ENCODE measurements at places on chromosomes 1 and 21.

DNA sequence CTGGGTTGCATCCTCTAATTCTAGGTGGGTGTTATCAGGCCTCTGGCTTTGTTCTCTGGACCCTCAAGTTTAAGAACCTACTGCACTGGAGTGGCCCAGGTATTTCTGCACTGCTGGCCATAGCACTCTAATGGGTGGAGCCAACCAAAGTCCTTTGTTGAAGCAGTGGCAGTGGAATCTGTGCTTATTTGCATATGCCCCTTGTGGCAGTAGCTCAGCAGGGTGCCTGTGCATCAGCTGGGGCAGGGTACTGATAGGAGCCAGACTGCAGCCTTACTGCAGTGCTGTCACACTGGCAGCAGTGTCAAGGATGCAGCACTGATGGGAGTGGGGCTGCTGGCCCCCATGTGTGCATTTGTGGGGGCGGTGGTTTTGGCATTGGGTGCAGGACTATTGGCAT lies 660.6 kb downstream of the LRRIQ3 start:
- no peak for DNase-seq

DNA sequence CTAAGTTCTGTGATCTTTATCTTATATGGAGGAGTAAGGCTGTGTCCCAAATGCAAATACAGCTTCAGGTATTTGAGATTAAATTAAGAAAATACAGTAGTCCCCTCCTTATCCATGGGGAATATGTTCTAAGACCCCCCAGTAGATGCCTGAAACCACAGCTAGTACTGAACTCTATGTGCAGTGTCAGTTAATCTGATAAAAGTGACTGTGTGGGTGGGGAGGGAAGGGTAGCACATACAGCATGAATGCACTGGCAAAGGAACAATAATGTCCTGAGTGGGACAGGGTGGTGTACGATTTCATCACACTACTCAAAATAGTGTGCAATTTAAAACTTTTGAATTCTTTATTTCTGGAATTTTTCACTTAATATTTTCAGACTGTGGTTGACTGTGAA lies 83.1 kb downstream of the HS2ST1 start:
- DNase-seq: no peak

DNA sequence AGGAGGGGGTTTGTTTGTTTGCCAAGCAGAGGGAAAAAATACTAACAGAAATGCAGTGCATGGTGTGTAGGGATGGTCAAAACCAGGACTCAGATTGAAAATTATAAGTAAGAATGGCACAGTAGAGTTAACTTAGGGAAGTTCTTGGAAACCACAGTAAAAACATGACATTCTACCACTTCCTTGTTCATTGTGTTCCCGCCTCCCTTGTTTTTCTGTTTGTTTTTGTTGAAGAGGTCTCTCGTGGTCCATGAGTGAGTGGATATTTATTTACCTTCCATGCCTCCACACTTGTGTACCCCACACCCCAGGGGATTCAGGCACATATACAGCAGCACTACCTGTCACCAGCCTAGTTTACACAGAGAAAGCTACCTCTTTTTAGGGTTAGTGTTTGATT lies 69.6 kb downstream of the OLFML2B start:
- no peak for DNase-seq

DNA sequence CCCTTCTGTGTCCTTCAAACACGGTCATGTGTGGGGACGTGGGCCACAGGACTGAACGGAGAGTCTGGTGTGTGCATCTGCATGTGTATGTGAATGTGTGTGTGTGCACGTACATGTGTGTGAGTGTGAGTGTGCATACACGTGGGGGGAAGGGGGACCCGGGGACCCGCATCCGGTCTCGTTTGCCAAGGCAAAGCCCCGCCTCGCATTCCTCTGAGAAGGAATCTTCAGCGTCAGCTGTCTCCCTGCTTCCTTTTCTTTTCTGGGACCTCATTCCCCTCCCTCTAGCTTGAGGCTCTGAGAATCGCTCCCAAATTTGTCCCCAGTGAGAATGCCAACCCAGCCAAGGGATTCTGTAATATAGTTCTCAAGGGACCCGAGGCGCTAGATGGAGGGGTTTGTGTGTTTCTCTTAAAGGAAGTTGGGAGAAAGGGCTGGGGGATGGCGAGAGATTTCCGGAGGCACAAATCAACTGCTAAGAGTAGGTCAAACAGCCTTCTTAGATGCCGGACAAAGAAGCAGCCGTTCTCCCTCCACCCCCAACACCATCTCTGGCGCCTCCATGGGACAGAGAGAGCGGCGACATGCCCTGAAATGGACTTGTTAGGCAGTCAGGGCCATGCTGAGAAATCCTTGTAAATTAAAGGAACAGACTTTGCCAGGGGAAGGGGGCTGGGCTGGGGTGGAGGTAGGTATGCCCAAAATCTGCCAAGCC lies 6.6 kb downstream of the IFFO2 start:
- no peak for DNase-seq

- no peak for DNase-seq
Observed at GRCh38 chr21:36966821-36967768, 626 bp upstream of the HLCS start.

GRCh38 chr1:180092931-180093650 lies 61.6 kb upstream of the QSOX1 start:
- DNase-seq: no peak

- DNase-seq: no peak
Observed at GRCh38 chr1:165355977-165356811, at the start of gene LMX1A. TSS of gene LMX1A (minus strand) at chr1:165356715. CDS start at chr1:165355559, 1,156 bp downstream.

DNA sequence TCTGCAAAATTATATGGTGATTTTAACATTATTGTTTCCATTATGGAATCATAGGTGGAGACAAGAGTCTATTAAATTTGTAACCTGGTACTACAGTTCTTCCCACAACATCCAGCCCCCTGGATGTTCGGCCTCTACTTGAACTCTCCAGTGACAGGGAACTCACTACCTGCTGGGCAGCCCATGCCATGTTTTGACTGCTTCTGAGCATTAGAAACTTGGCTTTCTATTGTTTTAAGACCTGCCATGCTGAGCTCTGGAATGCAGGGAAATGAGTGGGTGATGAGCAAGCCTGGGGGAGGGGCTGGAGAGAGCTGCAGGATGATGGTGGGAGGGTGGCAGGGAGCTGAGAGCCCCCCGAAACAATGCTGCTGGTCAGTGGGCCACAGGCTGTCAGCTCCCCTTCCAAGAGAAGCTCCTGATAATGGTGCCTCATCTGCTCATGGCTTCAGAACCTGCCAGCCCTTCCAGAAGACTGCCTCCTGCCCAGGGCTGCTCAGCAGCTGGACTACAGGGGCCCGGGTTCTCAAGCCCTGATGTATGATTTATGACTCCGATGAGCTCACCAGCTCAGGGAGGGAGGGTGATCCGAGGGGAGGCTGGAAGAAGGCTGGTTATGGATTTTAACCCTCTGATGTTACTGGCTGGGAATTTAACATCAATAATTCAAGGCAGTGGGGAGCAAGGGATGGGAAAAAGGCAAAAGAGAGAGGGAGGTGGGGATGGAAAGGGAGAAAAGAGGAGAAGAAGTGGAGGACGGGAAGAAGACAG lies 205.0 kb downstream of the HIVEP3 start:
- no peak for DNase-seq

DNA sequence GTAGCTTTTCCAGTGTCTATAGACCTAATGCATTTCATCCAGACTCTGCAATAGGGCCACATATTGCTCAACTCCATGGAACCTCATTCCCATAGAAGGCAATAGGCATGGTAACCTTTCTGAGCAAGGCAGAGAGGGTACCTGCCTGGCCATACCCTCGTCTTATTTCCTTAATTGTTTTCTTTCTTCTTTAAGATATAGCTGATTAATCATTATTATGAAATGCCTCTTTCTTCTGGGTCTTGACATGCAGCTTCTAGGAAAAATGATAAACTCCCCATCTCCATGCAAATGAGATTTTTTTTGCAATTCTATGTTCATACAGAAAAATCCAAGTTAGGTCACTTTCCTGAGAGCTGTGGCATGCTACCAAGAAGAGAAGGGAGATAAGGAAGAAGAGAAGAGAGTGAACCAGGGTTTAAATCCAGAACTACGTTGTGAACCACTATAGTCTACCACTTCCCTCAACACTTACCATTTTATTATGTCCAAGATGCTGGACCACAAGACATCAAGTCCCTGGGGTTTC lies 33.0 kb upstream of the IL20 start:
- no peak for DNase-seq

- DNase-seq: no peak
Observed at GRCh38 chr1:40876436-40876761, 14.2 kb upstream of the CITED4 start.

GRCh38 chr1:49197081-49197480 lies 420.4 kb upstream of the BEND5 start:
- DNase-seq: no peak

- no peak for DNase-seq
Observed at GRCh38 chr21:46633566-46633965, 1.9 kb upstream of the PRMT2 start.

- no peak for DNase-seq
Observed at GRCh38 chr21:19900149-19900548, 1098.1 kb upstream of the NCAM2 start.

- DNase-seq: no peak
Observed at GRCh38 chr1:206554211-206554610, 46.9 kb downstream of the RASSF5 start.

DNA sequence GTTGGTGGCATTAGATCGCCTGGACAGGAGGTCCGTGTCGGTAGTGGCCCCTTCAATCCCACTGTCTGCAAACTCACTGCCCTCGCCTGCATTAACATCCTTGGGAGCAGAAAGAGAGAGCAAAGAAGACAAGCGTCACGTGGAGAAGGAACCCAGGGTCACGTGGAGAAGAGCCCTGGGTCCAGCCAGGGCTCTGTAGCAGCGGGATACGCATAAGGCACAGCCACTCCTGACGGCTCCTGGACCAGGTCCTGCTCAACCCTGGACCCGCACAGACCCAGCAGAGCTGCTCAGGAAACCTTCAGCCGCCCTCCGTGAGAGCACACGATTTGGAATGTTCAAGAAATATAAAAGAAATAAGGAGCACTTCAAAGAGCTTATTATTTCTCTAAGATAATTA lies 92.0 kb downstream of the TIAM1 start:
- DNase-seq: peak; percentile 73

DNA sequence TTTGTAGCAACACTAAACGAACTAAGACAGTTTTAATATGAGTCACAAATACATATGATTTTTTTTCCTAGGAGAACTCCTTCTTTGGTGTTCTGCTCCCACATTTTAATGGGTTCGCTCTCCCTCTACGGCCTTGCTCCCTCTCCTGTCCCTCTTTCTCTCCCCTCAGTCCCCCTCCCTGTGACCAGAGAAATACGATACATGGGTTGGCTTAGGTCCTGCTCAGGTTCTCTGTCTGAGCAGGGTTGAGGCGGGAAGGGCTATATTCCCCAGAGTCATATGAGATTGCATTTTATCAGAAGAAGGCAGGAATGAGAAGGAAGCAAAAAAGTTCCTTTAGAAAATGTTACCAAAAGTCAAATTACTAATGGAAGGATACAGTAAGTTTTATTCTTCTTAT lies 44.6 kb downstream of the UBE2U start:
- no peak for DNase-seq

All from cerebellum (tissue), 4 donors.